ENCODE measurements at places on chromosomes 3 and 15.

DNA sequence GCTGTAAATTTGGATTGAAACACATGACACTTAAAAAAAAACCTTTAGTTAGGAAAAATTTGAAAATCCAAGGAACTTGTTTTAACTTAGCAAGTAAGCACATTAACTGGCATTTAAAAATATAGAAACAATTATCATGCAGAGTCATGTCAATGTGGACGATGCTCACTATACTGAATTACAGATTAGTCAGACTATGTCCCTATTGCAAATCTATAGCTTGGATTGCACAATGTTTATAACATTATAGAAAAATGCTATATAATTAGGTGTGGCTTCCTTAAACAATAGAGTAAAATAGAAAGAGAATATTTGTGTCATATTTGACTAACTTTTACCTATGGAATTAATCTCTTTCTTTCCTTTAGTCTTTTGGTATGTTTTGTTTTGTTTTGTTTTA lies 48.4 kb upstream of the TUSC7 start:
- no peak for DNase-seq

DNA sequence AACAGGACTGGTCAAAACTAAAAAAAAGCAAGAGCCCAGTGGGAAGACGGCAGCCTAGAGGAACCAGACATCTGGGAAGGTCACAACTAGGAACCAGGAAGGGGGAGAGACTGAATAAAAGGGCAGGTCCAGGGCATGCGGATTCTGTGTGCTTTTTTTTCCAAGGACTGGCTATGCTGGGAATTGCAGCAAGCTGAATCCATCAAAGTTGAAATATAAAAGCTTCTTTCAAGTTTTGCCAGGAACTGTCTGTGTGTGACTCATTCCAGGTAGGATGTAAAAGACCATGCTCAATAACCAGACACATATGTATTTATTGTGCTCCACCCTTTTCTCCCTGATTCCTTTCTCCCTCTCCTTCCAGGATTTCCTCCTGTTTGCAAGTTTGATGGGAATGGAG lies 47.9 kb upstream of the CCDC80 start:
- no peak for DNase-seq

- no peak for DNase-seq
Measured at GRCh38 chr15:67048281-67049279, 16.8 kb upstream of the SMAD3 start.

GRCh38 chr3:43582866-43583265 lies 38.9 kb downstream of the ANO10 start:
- no peak for DNase-seq

DNA sequence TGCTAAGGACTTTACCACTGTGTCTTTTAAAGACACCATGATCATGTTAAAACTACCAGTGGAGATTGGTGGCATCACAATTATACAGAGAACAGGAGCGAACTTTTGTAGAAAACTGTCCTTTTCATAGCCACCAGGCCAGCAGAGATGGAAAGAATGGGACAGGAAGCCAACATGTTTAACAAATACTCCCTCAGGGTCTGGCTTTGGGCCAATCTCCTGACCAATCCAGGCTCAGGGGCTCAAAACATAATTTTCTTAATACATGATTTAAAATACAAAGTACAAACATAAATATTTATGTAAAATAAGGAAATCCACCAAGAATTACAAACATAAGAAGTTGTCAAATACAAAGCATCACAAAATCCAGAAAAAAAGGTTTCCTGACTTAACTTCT lies 266.0 kb downstream of the VPS13C start:
- no peak for DNase-seq

DNA sequence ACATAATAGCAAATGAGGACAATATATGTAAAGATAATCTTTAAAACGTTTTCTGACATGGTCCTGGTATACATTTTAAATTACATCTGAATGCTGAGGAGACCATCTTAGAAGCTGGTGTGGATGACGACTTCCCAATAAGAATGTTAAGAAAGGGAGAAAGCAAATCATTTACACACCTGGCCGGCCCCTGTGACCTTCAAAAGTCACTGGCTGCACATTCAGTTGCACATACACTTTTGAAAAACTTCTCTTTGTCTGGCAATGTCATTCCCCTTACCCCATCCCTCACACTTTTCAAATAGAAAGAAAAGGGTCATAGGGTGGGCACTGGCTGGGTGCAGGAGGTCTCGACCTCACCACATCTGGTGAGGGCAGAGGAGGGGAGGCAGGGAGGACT lies 391.0 kb downstream of the MECOM start:
- DNase-seq = no peak

- no peak for DNase-seq
Measured at GRCh38 chr15:50764461-50765194, 878 bp downstream of the SPPL2A start.

- DNase-seq = no peak
Measured at GRCh38 chr3:4343258-4343657, 40.1 kb downstream of the SETMAR start.

- no peak for DNase-seq
Measured at GRCh38 chr3:14175383-14176037, 2.9 kb downstream of the XPC start.

DNA sequence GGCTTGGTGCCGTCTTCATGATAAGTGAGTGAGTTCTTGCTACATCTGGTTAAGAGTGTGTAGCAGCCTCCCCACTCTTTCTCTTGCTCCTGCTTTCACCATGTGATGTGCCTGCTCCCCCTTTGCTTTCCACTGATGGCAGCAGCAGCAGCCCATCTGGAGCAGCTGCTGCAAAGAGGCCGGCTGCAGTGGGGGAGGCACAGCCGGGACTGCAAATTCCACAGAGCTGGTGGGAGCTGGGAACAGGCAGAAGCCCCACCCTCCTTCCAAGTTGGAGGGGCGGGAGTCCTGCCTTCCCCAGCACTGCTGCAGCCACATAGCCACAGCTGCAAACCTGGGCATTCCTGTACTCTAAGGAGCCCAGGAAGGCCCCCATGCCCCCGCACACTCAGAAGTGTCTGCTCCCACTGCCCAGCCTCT lies 62.8 kb upstream of the IMPG2 start:
- no peak for DNase-seq

GRCh38 chr15:56098195-56098863 lies 104.9 kb upstream of the NEDD4 start:
- DNase-seq = no peak

DNA sequence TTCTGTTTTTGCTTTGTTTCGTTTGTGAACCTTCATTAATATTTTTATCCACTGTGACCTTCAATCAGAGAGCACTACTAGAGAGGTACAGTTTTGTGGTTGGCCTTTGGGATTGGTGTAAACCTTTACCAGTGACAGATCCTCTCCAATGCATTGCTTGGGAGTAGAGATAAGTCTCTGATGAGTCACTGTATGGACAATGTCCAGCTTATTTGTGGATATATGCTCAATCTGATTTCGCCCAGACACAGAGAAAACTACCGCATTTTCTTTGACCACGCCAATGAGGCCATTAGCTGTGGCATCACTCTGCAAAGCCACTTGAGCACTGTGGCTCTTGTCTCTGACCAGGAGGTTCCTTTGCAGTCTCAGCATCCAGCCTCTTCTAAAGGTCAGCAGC lies 964.7 kb downstream of the TUSC7 start:
- DNase-seq = no peak

DNA sequence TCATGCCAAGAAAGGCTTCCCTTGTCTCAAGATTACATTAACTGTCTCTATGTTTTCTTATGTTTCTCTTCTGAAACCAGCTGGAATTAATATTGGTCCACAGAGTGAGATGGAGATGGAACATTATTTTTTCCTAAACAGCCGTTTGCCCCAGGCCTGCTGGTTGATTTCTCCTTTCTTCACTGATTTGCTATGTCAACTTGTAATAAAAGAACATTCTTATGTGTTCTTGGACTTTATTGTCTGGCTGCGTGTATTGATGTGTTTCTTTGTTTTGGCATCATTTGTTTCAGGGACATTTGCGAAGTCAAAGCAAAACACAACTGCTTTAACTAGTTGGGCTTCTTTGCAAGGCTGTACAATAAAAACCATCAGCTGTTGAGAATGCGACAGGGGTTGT lies 168.5 kb downstream of the FAM43A start:
- DNase-seq = no peak

- no peak for DNase-seq
Measured at GRCh38 chr3:183558495-183558894, 3.0 kb upstream of the KLHL6 start.

DNA sequence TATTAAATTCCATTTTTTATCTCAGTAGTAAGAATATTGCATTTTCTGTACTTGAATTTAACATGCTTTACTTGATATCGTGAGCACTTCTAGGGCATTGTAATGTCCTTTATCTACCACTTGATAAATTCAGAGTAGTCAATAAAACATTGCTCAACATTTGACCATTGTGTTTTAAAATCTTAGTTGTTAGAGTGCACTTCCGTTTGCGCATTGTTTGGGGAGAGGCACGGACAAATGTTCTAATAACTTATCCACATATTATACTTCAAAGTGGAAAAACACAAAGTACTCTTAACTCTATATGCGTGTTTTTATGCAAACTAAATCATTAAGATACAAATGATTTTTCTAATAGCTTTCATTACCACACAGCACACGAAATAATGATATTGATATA lies 419 bp downstream of the FAM227B start:
- no peak for DNase-seq

DNA sequence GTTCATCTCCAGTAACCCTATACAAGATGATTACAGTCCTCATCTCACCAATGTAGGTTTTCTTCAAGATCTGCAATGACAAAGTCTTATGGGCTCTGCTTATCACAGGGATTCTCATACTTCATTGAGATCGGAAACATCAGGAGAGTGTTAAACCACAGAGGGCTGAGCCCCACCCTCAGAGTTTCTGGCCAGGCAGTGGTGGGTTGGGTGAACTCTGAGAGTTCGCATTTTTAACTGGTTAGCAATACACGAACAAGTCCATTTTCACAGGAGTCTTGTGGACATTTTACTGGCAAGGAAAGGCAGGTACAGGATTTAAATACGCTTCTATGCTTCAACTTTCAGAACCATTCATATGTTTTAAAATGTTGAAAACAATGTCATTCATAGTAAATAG lies 366.7 kb upstream of the ROBO2 start:
- no peak for DNase-seq

- no peak for DNase-seq
Measured at GRCh38 chr3:5186858-5187155, 700 bp upstream of the EDEM1 start.

DNA sequence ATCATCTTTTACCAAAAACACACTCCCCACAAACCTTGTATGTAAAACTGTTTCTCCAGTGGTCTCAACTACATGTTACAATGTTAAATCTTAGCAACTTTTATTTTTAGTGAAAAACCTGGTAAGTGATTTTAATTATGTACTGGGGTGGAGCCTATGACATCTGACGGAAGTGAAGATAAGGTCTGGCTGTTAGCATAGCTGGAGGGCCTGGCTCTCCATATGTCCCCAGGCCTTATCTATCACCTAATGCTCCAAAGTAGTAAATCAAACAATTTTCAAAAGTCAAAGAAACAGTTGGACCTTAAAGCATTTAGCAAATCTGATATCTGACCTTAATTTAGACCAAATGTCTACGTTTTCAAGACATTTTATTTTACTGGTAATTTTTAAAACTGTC lies 173.6 kb upstream of the SMAD3 start:
- DNase-seq = no peak
